LNCaP clone FGC (cell line): ENCODE measurements at places on chromosomes 2 and 18.
A peak's percentile ranks its signal among the peaks of the same experiment; 100 is the strongest.

GRCh38 chr2:170030040-170030439 lies 147.9 kb upstream of the MYO3B start:
- DNase-seq = no peak

GRCh38 chr18:56775701-56776100 lies 124.5 kb downstream of the WDR7 start:
- DNase-seq = no peak

- DNase-seq = no peak
Observed at GRCh38 chr2:241393524-241394196, 37.6 kb downstream of the FARP2 start.

GRCh38 chr18:62721839-62722795 lies 6.8 kb downstream of the PHLPP1 start:
- no peak for DNase-seq

- no peak for DNase-seq
Observed at GRCh38 chr2:70083344-70084156, 3.7 kb upstream of the PCBP1 start.

DNA sequence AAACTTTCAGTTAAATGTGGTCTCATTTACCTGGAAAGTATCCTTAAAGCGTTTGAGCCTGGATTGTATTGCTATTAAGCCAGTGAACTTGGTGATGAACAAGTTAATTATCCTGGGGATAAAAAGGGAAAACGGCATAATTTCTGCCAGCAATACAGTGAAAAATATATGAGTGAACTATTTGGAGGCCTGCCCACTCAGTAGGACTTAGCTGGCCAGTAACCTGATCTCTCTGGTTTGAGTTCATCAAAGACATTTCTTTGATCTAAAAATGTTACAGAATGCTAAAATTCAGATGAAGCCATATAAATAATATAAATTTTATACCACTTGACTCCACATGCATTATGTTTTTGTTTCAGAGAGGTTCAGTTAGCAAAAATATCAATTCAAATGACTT lies 241.1 kb upstream of the VWC2L start:
- DNase-seq = no peak

- DNase-seq = no peak
Observed at GRCh38 chr18:35515460-35516130, 17.8 kb upstream of the INO80C start.

GRCh38 chr2:120454654-120455385 lies 108.9 kb downstream of the INHBB start:
- no peak for DNase-seq

- no peak for DNase-seq
Observed at GRCh38 chr2:217599906-217600305, 402.9 kb downstream of the TNS1 start.

GRCh38 chr2:43484323-43484930 lies 111.4 kb downstream of the THADA start:
- peak; percentile 52 for DNase-seq

- no peak for DNase-seq
Observed at GRCh38 chr2:13669607-13670006, 952.9 kb downstream of the TRIB2 start.

- DNase-seq = no peak
Observed at GRCh38 chr18:7370375-7370774, 139.5 kb downstream of the LRRC30 start.

DNA sequence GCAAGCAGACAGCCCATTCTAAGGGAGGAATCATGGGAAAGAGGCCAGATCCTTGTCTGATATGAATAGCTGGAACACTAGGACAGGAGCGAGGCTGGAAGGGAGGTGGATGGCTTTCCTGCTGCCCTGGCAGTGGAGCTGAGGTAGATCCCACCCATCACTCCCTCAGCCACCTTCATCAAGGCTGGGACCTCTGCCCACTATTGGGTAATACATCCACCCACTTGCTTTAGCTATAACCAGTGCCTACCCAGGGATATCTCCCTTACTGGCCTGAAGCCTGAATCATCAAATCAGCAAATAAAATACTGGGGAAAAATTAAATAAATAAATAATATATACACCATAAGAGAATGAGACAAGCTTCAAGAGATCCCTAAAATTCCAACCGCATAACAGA lies 183.2 kb upstream of the KYNU start:
- DNase-seq = no peak

- no peak for DNase-seq
Observed at GRCh38 chr18:24474406-24474805, 14.0 kb downstream of the HRH4 start.

- peak; percentile 47 for DNase-seq
Observed at GRCh38 chr2:171762879-171763573, 75.8 kb downstream of the DYNC1I2 start.

DNA sequence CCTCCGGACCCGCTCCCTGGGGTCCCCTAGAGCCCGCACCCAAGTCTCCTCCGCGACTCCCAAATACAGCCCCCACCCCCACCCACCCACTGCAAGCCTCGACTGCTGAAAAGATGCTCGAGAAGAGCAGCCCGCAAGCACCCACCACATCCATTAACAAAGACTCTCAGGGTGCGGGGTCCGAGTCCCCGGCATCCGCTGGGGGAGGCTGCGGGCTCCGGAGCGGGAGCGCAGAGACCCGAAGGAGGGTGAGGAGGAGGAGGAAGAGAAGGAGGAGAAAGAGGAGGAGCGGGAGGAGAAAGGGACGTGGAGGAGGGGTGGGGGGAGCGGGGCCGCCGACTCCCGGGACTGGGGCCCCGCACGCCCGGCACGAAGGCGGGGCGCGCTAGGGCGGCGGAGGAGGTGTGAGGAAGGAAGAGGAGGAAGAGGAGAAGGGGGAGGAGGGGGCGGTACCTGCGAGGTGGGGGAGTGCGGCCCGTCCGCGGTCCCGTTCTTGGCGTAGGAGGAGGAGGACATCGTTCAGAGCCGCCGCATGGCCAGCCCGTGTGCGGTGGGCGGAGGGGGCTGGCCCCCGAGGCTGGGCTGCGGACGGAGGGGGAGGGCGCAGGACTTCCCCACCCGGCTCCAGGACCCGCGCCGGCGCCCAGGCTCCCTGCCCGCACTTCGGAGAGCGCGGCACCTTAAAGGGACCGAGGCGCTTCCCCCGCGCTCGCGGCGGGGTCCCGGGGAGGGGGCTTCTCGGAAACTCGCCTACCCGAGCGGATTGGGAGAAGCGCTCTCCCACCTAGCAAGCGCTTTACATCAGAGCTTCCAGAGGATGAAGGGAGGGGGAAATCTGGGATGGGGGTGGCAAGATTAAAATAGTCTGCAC lies at the start of gene CACNB4:
CACNB4 (minus strand) TSS at position 549 of the 871 bp plus-strand sequence.
- no peak for DNase-seq

DNA sequence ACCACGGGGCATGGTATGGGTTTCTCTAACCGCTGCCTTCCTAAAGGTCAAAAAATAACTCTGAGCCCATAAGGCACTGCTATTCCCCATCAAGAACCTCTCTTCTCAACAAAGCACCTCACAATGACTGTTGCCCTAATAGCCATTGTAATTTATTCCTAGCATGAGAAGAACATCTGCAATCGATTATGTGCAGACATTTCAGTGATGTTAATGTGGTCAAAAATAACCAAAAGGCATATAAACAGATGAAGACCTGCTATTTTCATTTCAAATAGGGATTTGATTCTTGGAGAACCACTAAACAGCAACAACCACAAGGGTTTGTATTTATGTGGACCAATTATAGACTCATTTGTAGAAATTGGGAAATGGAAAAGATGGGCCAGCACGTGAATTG lies 356.6 kb downstream of the FBXO15 start:
- DNase-seq = no peak

DNA sequence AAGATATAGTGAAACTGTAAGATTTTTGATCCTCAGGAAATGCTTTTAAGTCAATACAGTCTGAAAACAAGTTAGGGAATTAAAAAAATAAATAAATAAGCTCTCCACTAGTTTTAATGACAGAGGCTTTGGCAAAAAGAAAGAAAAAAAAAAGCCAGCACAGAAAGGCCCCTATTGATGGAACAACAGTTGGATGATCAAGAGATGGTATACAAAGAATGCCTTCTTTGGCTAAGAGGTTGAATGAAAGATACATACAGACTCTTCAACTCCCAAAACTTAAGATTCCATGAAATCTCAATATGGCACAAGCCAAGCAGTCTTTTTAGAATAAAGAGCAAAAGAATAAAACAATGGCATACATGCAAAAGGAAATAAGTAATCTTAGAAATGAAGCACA lies 64.0 kb upstream of the GALNT5 start:
- DNase-seq = no peak

DNA sequence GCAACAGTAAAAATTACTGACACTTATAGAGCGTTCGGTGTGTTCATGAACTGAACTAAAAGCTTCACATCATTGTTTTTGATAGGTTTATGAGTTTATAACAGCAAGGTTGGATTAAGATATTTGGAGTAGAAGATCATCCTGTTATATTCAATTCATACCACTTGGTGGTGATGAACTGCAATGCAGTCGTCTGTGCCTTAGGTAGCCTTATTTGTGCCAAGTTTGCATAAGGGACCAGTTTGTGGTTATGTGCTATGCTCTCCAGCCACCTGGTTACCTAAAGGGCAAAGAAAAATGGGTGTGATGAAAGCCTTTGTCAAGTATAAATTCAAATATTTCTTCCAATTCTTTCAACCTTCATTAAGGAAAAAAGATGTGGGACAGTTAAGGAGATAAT lies 150.9 kb upstream of the KCNH7 start:
- peak; percentile 2 for DNase-seq

GRCh38 chr2:126802316-126802715 lies 96.4 kb upstream of the TEX51 start:
- DNase-seq = no peak

GRCh38 chr2:201255408-201256033 lies 4.8 kb upstream of the CASP8 start:
- DNase-seq = no peak

DNA sequence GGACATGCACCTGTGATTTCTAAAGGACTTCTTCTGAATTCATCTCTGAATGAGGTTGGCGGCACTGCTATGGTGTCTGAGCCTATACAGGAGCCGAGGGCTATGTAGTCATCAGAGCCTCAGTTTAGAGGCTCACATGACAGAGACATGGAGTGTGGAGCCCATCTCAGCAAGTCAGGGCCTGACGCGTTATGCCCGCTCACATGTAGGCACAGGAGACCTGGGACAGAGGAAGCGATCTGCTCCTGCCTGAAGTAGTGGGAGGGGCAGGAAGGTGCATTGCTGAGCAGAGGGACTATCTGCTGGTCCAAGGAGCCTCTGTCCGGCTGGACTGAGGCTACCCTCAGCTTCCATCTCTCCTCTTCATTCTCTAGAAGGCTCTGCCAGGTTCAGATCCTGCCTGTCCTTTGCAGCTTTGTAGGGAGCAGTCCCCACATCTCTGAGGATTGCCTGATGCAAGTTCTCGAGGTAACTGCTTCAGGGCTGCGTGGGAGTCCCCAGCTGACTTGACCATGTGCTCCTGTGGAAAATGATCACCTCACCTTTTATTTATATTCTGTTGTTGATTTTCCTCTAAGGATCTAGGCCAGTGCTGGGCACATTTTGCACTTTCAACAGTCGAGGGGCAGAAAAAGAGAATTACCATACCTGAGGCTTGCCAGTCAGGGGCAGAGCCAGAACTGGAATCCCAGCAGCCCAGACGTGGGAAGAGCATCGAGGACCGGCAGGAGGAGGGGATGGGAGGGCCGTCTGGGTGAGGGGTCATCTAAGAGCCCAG lies 16.6 kb downstream of the KLHL29 start:
- no peak for DNase-seq

DNA sequence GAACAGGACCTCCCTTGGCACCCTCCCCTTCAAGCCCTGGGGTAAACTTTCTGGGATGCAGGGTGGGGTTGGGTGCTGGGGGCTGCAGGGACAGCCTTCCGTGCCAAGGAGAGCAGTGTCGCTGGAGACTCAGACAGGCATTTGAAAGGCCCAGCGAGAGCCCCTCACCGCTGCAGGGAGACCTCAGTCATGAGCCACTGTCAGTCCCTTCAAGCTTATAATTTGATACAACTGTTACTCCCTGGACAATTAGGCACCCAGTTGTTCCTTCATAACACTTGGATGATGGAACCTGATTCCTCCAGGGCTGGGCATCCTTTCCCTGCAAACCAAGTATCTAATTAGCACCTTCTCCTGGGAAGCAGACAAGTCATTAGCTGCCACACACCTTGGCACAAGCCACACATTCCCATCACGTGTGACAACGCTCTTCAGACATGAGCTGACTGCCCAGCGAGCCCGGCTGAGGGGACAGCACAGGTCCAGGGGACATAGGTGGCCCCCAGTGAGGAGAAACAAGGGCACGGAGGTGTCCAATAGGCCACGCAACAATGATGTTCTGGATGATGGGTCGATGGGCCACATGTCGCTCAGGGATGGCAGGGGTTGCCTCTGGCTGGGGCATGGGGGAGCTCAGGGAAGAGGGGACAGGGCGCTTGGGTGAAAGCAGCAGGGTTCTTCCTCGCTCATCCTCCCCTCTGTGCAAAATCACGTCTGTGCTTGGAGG lies 59.6 kb downstream of the KCNF1 start:
- DNase-seq = no peak

DNA sequence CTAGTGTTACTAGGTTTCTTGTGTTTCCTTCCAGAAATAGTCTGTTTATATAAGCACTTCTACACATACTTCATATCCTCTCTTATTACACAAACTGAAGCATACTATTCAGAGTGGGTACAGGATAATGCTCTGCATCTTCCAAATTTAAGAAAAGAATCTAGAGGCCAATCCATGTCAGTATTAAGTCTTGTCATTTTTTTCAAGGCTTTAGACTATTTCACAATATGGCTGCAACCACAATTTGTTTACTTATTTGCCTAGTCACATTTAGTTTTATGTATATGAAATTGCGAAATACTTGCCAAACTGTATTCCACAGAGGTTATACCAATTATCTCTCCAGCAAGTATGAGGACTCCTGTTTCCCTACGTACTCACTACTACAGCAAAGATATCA lies 27.9 kb downstream of the IWS1 start:
- DNase-seq = peak; percentile 15

GRCh38 chr2:64327510-64328414 lies 126.2 kb upstream of the LGALSL start:
- DNase-seq = no peak

- no peak for DNase-seq
Observed at GRCh38 chr2:49845671-49846070, 691.4 kb upstream of the FSHR start.

DNA sequence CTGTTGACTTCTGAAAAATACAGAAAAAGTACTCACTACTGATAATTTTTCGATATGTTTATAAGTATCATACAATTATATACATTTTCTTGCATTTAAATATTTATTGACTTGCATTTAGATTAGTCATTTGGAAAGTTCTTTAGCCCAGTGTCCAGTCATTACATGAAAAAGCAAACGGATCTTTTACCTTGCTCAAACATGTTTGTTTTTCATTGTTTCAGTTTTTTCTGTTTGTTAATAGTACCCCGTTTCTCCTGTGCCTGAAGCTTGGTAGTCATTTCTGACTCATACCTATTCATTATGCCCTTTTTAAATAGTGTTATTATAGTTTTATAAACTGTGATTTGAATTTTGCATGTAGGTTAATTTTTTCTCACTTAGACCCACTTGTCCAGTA lies 28.1 kb downstream of the CEP192 start:
- DNase-seq = no peak
